ENCODE measurements at places on chromosomes 16 and 17.

- DNase-seq = no peak
These were observed 19.1 kb downstream of the NPTX1 start for GRCh38 chr17:80457236-80457856.

DNA sequence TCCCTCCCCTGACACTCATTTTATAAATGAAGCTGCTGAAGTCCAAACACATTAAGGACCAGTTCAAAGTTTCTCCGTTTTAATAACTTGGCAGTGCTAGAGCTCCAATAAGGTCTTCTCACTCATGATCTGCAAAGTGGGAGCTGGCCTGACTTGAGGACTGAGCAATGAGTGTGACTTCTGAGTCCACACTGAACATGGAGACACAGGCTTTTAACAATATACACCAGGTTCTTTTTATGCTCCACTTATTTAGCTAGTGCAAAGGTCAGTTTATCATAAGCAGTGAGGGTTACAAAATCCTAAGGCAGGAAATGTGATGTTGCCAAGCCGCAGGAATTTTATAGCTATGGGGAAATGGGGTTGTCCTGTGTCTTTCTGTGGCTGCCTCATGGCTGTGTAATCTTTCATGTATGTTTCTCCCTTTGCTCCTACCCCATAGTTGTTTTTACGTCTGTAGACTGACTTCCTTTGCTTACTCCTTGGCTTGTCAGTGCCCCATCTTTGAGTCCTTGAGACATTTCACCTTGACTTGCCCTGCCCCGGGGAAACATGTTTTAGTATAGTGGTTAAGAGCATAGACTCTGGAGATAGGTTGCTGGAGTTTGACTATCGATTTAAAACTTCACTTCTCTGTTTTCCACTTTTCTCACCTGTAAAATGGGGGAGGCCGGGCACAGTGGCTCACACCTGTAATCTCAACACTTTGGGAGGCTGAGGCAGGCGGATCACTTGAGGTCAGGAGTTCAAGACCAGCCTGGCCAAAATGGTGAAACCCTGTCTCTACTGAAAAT is 12.2 kb upstream of the MMD start:
- DNase-seq = no peak

DNA sequence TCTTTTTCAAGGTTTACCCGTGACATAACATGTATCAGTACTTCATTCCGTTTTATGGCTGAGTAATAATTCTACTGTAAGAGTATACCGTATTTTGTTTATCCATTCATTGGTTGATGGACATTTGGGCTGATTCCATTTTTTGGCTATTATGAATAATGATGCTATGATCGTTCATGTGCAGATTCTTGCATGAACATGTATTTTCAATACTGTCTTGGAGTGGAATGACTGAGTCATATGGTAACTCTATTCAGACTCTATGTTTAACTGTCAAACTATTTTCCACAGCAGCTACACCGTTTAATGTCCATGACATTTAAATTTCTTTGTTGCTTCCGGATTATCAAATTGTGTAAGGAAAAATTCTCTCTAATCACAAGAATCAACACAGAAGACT is 17.9 kb downstream of the BFAR start:
- DNase-seq = no peak

GRCh38 chr17:48841395-48841831 is 10.6 kb downstream of the CALCOCO2 start:
- DNase-seq = no peak

DNA sequence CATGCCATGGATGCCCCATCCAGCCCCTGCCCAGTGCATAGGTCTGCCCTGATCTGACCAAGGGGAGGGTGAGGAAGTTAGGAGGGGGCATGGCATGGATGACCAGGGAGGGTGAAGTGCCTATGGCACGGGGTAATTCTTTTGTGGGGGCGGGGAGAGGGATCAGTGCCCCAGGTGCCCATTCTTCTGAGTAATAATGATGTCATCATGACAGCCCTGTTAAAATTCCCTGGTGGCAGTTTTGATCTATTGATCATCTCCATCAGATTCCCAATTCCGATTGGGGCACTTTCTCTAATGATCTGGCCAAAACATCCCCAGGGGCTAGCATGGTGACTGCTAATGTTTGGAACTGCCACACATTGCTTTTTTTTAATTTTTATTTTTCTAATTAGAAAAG is 392.2 kb downstream of the UTP18 start:
- DNase-seq = no peak

DNA sequence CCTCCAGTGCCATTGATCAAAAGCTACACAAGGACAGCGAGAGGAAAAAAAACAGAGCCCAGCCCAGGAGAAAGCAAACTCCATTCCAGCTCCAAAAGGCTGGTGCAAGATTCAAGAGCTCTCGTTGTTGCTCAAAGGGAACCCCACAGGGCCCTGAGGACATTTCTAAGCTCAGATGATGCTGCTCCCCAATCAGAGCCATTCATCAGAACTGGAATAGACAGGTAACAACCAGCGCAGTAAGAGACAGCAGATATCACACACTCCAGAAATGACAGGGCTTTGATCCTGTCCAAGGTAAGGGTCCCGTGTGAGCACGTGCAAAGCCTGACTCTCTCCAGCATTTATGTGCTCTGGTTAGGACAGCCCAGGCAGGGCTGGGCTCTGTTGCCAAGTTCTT is 20.1 kb downstream of the PMP22 start:
- no peak for DNase-seq

GRCh38 chr17:4365628-4366326 is 698 bp downstream of the UBE2G1 start:
- peak; percentile 3 for DNase-seq

DNA sequence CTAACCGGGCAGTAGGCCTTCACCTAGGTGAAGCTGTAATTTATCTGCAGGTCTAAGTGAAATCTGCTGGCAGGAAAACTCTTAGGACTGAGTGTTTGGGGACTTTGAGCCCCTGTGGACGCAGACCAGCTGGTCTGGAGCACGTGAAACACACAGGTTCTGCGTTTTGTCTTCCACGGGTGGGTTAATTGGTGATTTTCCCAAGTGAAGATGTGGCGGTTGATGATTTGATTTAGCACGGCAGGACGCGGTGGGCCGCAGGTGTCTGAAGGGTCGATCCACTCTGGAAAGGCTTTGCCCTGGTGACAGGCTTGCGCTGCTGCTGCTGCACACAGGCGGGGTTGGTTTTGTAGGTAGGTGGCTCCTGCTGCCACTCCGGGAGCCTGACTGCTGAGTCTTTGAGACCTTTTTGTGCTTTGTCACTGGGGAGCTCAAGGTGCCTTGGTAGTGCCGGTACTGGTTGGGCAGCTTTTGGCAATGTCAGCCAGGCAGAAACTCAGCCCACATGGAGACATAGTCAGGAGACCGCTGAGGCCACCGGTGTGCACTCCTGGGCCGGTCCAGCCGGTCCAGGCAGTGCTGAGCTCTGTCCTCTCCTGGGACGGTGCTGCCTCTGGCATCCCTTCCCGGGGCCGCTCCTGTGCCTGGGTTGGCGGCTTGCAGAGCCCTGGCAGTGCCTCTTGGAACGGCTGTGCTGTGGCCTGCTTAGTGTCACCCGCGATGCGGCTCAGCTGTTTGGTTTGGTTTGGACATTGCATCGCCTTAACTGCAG is 2.3 kb downstream of the BAIAP2 start:
- no peak for DNase-seq

DNA sequence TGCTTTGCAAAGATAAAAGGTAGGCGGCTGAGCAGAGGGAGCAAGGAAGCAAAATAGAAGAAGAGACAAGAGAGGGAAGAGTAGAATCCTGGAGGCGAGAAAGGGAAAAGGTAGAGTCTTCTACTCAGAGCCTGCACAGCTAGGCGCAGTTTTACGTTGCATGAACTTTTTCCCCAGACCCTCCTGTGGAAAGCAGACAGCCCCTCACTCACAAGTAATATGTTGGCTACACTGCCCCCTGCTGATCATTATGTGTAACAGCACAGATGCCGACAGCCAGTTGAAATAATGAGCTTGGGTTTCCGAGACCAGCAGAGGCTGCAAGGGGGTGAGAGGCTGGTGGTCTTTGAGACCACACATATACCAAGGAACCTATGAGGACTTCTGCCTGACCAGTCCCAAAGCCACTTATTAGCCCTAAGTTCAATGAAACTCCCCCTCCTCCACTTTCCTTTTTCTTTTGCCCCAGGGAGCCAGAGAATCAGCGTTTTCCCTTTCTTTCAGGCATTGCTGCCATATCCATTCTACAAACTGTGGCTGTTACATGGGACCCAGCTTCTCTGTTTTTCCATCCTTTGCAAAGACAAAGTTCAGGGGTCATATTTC is 22.5 kb upstream of the CMTR2 start:
- no peak for DNase-seq

- no peak for DNase-seq
These were observed 789.4 kb upstream of the KIF2B start for GRCh38 chr17:53033297-53033696.

- no peak for DNase-seq
These were observed 298.2 kb upstream of the MAF start for GRCh38 chr16:79898703-79899102.

DNA sequence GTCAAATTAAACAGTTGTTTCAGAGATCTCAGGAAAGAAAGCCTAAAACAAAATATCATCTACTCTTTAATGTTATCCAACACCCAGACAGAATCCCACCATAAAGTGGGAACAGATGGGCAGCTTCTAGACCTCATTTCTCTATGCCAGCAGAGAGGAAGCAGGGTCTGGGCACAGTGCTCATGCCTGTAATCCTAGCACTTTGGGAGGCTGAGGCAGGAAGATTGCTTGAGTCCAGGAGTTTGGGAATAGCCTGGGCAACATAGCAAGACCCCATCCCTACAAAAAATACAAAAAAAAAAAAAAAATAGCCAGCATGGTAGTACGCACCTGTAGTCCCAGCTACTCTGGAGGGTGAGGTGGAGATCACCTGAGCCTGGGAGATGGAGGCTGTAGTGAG is 13.5 kb upstream of the ZNF652 start:
- no peak for DNase-seq

GRCh38 chr17:4708436-4708835 is 2.0 kb upstream of the ARRB2 start:
- DNase-seq = no peak

GRCh38 chr16:79536958-79537357 is 63.6 kb downstream of the MAF start:
- no peak for DNase-seq

GRCh38 chr16:17370223-17370707 is 100.5 kb downstream of the XYLT1 start:
- no peak for DNase-seq

GRCh38 chr16:70713342-70713741 is 27.5 kb upstream of the MTSS2 start:
- DNase-seq = no peak

GRCh38 chr17:58043221-58044181 is 36.5 kb upstream of the SRSF1 start:
- DNase-seq = no peak

- DNase-seq = no peak
These were observed 37.7 kb downstream of the CMTM4 start for GRCh38 chr16:66658860-66659190.

DNA sequence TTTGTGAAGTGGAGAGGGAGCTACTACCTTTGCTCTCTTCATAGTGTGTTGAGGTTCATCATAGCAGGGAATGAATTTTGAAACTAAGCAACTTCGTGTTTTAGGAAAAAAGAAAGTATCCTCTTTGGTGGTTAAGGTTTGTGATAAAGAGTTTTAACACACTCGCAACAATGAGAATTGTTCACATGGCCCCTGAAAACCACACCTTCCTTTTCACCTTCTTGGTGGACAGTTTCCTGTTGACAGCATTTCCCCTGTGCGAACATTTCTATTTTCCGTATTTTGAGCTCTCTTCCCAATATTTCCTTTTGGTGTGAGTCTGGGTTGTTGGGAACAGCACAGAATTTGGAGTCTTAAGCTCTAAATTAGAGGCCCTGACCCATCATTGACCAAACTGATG is 3.8 kb downstream of the OR4D2 start:
- no peak for DNase-seq

- DNase-seq = no peak
These were observed 1.1 kb downstream of the ANKFY1 start for GRCh38 chr17:4262703-4263102.

GRCh38 chr16:31273676-31274075 is 13.9 kb downstream of the ITGAM start:
- DNase-seq = no peak

GRCh38 chr17:40480501-40481003 is 20.9 kb downstream of the TNS4 start:
- peak; percentile 37 for DNase-seq

DNA sequence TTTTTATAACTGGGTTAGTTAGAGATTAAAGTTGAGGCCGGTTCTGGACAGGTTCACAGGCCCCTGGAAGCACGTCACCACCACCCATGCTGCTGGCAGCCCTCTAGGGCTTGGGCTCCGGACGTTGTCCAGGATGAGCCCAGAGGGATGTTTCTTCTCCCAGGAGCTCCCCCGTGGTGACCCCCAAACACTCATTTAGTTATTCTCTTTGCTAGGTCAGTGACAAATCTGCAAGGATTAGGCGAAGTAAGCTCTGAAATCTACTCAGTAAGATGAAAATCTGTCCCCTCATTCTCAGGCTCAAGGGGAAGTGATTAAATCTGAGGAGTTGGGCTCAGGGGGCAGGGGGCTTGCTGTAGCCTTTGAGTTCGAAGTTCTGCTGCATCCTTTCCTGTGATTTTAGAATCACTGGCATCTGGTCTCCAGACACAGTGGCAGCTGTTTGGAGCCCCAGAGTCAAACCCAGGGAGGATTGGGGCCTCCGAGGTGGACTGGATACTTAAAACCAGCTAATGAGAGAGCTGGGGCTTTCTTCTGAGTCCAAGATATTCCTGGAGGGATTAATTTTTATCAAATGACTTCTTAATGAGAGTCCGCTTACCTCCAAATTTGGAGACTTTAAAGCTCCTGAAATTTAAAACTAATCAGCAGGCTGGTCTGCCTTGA is 49.2 kb upstream of the HS3ST2 start:
- no peak for DNase-seq

DNA sequence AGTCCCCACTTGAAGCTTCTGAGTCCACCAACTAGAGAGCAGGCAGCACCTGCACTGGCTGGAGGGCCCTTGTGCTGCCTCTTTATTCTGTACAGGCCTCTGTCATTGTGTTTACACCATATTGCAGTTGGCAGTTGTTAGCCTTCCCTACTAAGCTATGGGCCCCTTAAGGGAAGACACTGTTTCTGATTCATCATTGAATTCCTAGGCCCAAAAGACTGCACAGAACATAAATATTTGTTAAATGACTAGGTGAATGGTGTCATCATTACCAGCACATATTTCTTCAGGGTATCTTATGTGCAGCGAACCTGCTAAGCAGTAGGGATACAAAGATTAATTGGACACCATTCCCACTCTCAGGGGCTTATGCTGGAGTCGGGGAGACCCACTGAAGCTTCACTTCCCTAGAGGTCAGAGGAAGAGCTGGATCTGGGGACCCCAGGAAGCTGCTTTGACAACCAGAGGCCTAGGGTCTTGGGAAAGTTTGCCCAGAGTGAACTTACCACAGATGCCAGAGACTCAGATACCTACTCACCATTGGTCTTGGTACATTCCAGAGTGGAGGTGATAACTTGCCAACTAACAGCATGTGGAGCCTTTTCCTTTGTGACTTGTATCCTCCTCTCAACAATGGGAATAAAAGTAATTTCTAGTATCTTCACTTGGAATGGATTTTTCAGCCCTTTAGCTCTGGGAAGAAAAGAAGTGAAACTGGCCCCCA is 28.7 kb upstream of the DDX52 start:
- no peak for DNase-seq

- DNase-seq = no peak
These were observed 18.0 kb downstream of the GRB7 start for GRCh38 chr17:39755554-39756379.
